ENCODE measurements at places on chromosomes 1 and 21.

DNA sequence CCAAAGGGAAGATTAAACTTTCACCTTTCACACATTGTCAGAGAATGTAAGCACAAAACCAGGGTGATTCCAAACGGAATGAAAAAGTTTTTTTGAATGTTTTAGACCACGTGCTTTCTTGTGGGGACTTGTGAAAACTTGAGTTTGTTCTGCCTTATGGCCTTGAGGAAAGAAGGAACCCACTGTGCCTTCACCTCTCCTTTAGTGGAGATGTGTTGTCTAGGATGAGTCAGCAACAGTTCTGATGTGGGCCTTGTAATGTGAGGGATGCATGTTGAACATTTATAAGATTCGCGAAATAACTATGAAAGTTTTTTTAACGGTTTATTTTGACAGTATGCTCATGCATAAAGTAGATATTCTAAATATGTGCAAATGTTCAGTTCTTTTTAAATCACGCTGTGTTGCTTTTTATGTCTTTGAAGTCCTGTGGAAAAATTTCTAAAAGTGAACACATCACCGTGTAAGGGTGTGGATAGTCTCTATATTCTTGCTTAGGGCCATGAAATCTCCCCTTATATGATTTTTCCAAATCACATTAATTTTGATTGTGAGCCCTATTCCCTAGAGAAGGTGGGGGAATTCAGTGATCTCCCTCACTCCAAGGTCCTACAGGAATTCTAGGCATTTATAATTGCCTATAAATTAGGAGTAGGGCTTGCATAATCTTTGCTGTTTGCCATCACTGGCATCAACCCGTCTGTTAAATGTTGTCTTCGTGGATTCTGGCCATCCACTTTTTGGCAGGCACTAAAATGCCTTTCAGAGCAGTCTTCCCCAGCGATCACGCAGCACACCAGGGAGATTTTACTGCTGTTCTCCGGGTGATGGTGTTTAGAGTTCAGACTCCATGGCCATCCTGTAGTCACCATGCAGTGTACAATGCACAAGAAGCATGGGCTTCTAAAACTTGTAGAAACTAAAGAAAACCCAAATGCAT lies 47.4 kb downstream of the PLA2G4A start:
- DNase-seq, result no peak

GRCh38 chr1:12340544-12340930 lies 110.7 kb downstream of the VPS13D start:
- DNase-seq, result no peak

DNA sequence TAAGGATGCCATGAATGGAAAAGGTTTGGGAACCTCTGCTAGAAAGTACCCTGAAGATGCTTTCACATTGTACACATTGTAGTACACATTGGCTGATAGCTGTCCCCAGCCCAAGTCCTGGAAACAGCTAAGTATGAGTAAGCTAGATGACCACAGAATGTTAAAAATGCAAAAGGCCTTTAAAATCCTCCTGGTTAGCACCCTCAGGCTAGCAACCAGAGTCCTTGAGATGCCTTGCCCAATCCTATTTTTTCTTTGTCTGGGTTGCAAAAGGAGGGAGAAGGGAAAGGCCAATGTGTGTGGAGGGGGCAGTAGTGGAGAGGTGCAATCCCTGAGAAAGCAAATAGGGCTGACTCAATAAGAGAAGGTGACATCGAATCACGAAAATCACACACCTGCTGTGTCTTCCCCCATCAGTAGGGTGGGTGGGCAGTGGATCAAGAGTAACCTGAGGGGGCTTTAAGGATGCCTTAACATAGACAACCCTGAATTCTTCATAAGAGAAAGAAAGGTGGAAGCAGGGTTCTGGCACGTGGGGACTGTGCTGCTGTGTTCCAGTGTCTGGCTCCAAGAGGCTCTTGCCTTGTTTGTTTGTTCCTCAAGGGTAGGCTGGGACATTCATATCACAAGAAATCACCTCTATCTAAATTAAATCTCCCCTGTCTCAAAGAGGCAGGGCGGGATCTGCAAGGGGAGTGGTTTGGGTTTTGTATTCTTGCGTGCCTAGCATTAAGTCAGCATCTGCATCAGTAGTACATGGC lies 266.2 kb upstream of the PLXNA2 start:
- peak; percentile 65 for DNase-seq

- no peak for DNase-seq
These were observed 85.5 kb downstream of the C1orf94 start for GRCh38 chr1:34262023-34262853.

DNA sequence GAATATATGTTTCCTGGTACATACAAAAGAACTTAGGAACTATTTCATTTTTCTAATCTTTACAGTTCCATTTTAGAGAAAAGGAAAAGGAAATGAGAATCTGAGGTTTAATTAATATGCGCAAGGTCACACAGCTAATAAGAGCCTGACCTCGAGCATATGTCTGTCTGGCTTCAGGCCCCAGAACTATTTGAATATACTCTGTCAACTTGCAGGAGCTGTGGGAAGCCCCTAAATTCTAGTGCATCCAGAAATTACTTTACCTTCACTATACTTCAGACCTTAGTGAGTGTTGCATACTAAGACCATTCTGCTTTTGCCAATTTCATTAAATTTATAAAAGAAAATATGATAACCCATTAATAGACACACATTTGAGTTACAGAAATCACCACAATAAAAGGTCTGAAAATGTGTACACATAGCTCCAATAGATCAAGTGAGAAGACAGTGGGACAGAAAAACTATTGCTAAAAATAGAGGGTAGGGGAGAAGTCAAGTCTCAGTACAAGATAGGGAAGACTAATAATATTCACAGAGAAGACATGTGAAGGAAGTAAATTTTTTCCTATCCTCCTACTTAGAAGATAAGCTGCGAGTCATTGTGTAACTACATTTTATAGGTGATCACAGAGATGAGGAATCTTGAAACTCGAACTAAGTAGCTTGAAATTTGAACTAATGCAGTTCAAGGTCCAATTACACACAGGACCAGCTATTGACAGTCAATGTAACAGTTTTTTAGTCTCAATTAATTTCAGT lies 3.8 kb downstream of the RGS13 start:
- DNase-seq, result peak; percentile 81

DNA sequence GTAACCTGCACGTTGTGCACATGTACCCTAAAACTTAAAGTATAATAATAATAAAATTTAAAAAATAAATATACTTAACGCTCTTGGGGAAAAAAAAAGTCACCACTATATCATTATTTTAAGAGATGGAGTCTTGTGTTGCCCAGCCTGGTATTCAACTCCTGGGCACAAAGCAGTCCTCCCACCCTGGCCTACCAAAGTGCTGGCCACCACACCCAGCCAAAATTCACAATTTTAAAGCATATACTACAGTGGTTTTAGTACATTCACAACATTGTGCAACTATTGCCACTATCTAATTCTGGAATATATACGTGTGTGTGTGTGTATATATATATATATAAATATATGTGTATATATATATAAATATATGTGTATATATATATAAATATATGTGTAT lies 5.9 kb downstream of the HMGN2 start:
- no peak for DNase-seq

GRCh38 chr21:45573452-45574035 lies 31.3 kb upstream of the SLC19A1 start:
- no peak for DNase-seq

DNA sequence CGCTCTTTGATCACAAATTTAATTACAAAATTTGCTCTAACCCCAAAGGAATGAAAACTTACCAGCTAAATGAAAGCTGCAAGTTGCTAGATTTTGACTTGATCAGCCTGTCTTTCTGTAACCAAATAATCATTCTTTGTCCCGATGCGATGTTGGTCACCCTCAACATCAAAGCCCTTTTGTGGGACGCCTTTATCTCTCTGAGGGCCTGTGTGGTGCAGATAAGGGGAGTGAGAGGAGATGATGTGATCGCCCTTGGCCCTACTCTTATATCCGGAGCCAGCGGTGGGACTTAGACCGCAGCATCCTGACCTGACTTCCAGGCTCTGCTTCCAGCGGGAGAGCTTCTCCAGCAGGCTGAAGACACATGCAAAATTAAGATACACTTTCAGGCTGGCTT lies 19.3 kb upstream of the UMODL1 start:
- DNase-seq, result no peak

GRCh38 chr1:116330342-116330652 lies 42.7 kb upstream of the ATP1A1 start:
- no peak for DNase-seq

- DNase-seq, result no peak
These were observed 77.5 kb downstream of the ARID4B start for GRCh38 chr1:235250430-235250829.

GRCh38 chr1:88935522-88936222 lies 44.3 kb upstream of the GTF2B start:
- DNase-seq, result peak; percentile 45

All from fibroblast of skin of back (primary cell).